ENCODE measurements at places on chromosomes 3 and 15.

DNA sequence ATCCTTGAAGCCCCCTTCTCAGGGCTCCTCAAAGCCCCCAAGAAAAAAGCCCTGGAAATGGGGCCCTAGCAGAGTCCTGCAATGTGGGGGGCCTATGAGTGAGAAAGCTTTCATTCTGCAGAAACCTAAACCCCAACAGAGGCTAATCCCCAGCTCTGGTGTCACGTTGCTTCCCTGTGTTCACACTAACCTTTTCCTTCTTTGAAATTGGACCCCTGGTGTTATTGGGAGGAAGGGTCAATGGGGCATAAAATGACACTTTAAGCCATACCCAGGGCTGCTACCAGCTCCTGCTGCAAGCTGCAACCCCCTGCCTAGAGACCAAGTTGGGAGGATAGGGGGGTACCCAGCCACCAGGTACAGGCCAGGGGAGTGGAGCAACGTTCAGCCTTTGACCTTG lies 2.1 kb downstream of the CYP1A2 start:
- no peak for DNase-seq

GRCh38 chr3:30356866-30357753 lies 249.3 kb upstream of the TGFBR2 start:
- DNase-seq, result no peak

- no peak for DNase-seq
These were observed 7.3 kb upstream of the CD96 start for GRCh38 chr3:111534701-111535100.

- DNase-seq, result no peak
These were observed 79.4 kb upstream of the PLXNA1 start for GRCh38 chr3:126903521-126903920.

GRCh38 chr3:71796290-71796689 lies 11.3 kb upstream of the PROK2 start:
- no peak for DNase-seq
